Esophagus squamous epithelium (tissue), 5 donors: ENCODE measurements at places on chromosomes 11 and 22.

- no peak overlapping the region for H3K4me3 ChIP-seq
- H3K27ac ChIP-seq = no peak overlapping the region
- no peak for DNase-seq
These were observed 324.8 kb downstream of the MN1 start for GRCh38 chr22:27476729-27477128.

DNA sequence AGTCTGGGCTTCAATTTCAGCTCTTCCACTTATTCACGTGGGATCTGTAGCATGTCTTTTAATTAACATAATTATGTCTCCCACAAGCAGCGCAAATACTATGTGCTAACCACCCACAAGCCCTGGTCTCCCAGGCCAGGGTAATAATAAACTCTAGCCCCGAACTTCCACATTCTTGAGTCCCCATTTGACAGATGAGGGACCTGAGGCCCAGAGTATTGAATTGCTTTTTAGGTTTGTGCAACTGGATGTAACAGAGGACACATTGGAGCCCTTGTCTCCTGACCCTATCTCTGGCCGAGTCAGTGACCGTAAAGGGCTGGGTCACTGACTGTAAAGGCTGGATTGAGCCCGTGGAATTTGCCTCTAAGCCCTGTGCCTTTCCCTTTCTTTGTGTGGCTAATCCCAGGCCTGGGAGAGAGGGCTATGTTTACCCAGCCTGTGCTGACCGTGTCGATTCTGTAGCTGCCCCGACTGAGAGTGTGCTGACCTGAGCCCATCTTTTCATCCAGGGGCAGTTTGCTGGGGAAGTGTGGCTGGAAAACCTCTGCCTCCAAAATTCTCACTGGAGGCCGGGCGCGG lies 3.9 kb downstream of the CRYBB2 start:
- no peaks in the 10 kb centered on the region for H3K36me3 ChIP-seq
- H3K4me1 ChIP-seq = no peaks in the 10 kb centered on the region
- H3K27me3 ChIP-seq = no peaks in the 10 kb centered on the region
- DNase-seq = no peak
- no peak overlapping the region for H3K27ac ChIP-seq
- H3K4me3 ChIP-seq = no peak overlapping the region

GRCh38 chr11:132334769-132335280 lies 964.4 kb downstream of the NTM start:
- no peaks in the 10 kb centered on the region for H3K27me3 ChIP-seq
- no peaks in the 10 kb centered on the region for H3K36me3 ChIP-seq
- no peak overlapping the region for H3K27ac ChIP-seq
- no peak overlapping the region for H3K4me3 ChIP-seq
- no peaks in the 10 kb centered on the region for H3K4me1 ChIP-seq
- DNase-seq = no peak

GRCh38 chr11:118740892-118741291 lies 50.1 kb downstream of the DDX6 start:
- H3K4me3 ChIP-seq = no peak overlapping the region
- no peak overlapping the region for H3K27ac ChIP-seq
- no peaks in the 10 kb centered on the region for H3K4me1 ChIP-seq
- no peaks in the 10 kb centered on the region for H3K36me3 ChIP-seq
- no peaks in the 10 kb centered on the region for H3K27me3 ChIP-seq
- DNase-seq = no peak

GRCh38 chr11:45105984-45106375 lies 40.5 kb upstream of the PRDM11 start:
- no peaks in the 10 kb centered on the region for H3K36me3 ChIP-seq
- DNase-seq = no peak
- H3K4me3 ChIP-seq = no peak overlapping the region
- peaks cover 4% of the 10 kb centered on the region for H3K4me1 ChIP-seq
- H3K27ac ChIP-seq = no peak overlapping the region

- no peak for DNase-seq
- no peaks in the 10 kb centered on the region for H3K27me3 ChIP-seq
- peak overlapping the region; percentile 85 for H3K27ac ChIP-seq
- peaks cover 9% of the 10 kb centered on the region for H3K36me3 ChIP-seq
- peaks cover 39% of the 10 kb centered on the region for H3K4me1 ChIP-seq
These were observed 11.9 kb upstream of the SH3BP1 start for GRCh38 chr22:37627545-37627944.

DNA sequence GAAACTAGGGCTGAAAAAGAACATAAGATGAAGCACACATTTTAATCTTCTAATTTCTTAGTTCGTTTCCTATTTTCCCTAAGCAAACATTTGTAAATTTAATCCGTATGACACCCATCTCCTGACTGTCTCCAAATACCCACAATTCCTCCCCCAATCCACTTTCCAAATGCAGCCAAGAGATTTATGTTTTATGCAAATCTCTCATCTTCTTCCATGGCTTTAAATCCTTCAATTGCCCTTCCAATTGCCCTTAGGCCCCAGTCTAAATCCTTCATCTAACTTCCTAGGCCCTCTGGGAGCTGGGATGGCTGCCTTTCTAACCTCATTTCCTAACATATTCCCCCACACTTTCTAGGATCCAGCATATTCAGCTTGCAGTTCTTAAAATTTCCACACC lies 18.0 kb upstream of the POU2AF1 start:
- no peaks in the 10 kb centered on the region for H3K27me3 ChIP-seq
- no peak overlapping the region for H3K27ac ChIP-seq
- H3K4me1 ChIP-seq = no peaks in the 10 kb centered on the region
- no peak for DNase-seq

GRCh38 chr22:39453765-39454378 lies 2.9 kb upstream of the MGAT3 start:
- no peak overlapping the region for H3K4me3 ChIP-seq
- H3K36me3 ChIP-seq = no peaks in the 10 kb centered on the region
- no peak for DNase-seq
- H3K27me3 ChIP-seq = peaks cover 36% of the 10 kb centered on the region
- peak overlapping the region; percentile 7 for H3K27ac ChIP-seq

GRCh38 chr11:35507688-35508087 lies 17.7 kb downstream of the PAMR1 start:
- DNase-seq = no peak
- H3K4me3 ChIP-seq = no peak overlapping the region
- H3K27me3 ChIP-seq = peaks cover 15% of the 10 kb centered on the region
- H3K36me3 ChIP-seq = no peaks in the 10 kb centered on the region

DNA sequence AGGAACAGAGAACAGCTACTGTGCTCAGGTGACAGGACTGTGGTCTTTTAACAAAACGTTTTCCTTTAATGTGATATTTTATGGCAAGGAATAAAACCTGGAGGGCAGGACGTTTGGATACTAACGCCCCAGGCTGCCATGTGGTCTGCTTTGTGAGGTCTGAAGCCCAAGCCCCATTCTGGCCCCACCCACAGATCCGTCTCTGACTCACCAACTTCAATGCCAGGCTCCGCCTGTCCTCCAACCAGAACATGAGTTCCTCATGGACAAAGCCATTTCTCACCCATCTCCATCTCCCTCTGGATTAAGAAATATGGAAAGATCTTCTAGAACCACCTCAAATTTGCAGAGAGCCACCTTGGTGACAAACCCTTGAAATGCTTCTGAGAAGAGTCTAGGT lies 148.8 kb downstream of the CRYBB2 start:
- no peak overlapping the region for H3K27ac ChIP-seq
- no peaks in the 10 kb centered on the region for H3K27me3 ChIP-seq
- no peak overlapping the region for H3K4me3 ChIP-seq

GRCh38 chr11:69286374-69287371 lies 7.3 kb upstream of the MYEOV start:
- DNase-seq = no peak
- no peak overlapping the region for H3K4me3 ChIP-seq
- no peak overlapping the region for H3K27ac ChIP-seq
- H3K36me3 ChIP-seq = no peaks in the 10 kb centered on the region
- no peaks in the 10 kb centered on the region for H3K4me1 ChIP-seq
- H3K27me3 ChIP-seq = no peaks in the 10 kb centered on the region

GRCh38 chr11:16365581-16366228 lies 9.4 kb upstream of the SOX6 start:
- H3K27me3 ChIP-seq = no peaks in the 10 kb centered on the region
- no peak overlapping the region for H3K27ac ChIP-seq
- DNase-seq = no peak
- no peak overlapping the region for H3K4me3 ChIP-seq
- H3K36me3 ChIP-seq = no peaks in the 10 kb centered on the region
- H3K4me1 ChIP-seq = no peaks in the 10 kb centered on the region

- H3K27me3 ChIP-seq = no peaks in the 10 kb centered on the region
- H3K4me3 ChIP-seq = no peak overlapping the region
- no peak for DNase-seq
- no peaks in the 10 kb centered on the region for H3K4me1 ChIP-seq
- no peak overlapping the region for H3K27ac ChIP-seq
- H3K36me3 ChIP-seq = no peaks in the 10 kb centered on the region
These were observed 870.7 kb downstream of the TBC1D22A start for GRCh38 chr22:47633111-47633510.

- no peaks in the 10 kb centered on the region for H3K27me3 ChIP-seq
- no peak for DNase-seq
- H3K4me3 ChIP-seq = no peak overlapping the region
- no peak overlapping the region for H3K27ac ChIP-seq
These were observed 16.8 kb downstream of the CUL5 start for GRCh38 chr11:108025387-108026080.

DNA sequence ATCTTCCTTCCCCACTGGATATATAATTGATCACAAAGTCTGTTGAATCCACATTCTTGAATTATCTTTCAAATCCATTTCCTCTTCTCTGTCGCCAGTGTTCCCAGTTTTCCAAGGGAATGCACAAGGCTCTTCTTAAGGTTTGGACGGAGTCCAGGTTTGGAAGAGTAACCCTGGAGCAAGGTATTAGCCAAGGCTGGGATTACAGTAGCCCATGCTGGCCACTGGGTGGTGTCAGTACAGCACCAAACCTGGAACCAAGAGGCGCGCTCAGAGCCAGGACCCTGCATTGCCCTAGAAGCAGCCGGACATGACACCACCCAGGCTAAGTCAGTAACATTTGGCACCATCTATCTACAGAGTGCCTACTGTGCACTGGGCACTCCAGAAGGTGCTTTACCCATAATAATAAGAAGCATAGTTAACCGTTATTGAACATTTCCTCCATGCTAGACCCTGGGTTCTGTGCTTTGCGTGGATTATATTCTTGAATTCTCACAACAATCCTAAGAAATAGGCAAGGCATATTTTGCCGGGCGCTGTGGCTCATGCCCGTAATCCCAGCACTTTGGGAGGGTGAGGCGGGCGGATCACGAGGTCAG lies 48.0 kb upstream of the CLPB start:
- H3K4me1 ChIP-seq = peaks cover 7% of the 10 kb centered on the region
- H3K4me3 ChIP-seq = no peak overlapping the region
- H3K27ac ChIP-seq = no peak overlapping the region
- H3K27me3 ChIP-seq = no peaks in the 10 kb centered on the region
- DNase-seq = no peak

DNA sequence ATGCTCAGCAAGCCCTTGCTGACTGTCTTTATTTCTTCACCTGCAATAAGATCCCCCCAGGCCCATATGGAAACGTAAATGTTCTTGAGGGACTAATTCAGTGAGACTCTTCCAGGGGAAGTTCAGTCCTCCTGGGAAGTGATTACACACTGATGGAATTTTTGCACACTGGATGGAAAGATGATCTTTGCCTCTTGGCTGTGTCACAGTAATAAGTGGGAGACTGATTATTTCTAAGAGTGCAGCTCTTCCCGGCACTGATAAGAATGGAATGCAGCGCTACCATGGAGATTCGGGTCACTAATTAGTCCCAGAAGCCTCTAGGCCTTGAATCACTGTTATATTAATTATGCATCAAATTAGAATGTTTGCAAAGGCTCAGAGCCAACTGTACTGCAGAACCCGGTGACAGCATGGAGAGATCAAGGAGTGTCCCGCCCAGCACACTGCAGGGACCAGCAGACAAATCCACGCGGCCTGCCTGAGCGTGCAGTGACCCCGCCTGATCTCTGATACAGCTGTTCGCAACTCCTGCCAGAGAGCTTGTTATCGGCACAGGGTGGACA lies 178.3 kb downstream of the SNX19 start:
- no peaks in the 10 kb centered on the region for H3K4me1 ChIP-seq
- no peak for DNase-seq
- H3K36me3 ChIP-seq = no peaks in the 10 kb centered on the region
- no peak overlapping the region for H3K27ac ChIP-seq
- H3K4me3 ChIP-seq = no peak overlapping the region

DNA sequence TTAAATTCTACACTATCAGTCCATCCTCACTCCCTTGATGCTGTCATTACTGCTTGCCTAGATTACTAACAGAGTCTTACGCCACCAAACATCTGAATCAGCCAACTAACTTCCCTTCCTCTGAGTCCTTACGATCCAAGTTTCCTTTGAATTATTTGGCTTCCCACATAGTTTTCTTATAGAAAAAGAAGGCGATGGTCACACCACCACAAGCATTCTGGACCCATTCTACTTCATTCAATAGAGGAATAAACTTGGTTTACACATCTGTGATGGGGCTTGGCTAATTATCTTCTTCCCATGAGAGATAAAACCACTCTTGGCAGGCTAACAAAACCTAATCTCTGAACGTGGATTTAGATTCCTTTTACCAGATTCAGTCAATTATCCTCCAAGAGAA lies 35.0 kb downstream of the INTS4 start:
- H3K4me3 ChIP-seq = no peak overlapping the region
- H3K36me3 ChIP-seq = no peaks in the 10 kb centered on the region
- H3K4me1 ChIP-seq = no peaks in the 10 kb centered on the region

GRCh38 chr11:65616575-65617001 lies 1.0 kb downstream of the PCNX3 start:
- H3K4me1 ChIP-seq = peaks cover 51% of the 10 kb centered on the region
- H3K27me3 ChIP-seq = no peaks in the 10 kb centered on the region
- H3K4me3 ChIP-seq = peak overlapping the region; percentile 95
- no peak for DNase-seq
- peak overlapping the region; percentile 96 for H3K27ac ChIP-seq
- H3K36me3 ChIP-seq = peaks cover 62% of the 10 kb centered on the region

DNA sequence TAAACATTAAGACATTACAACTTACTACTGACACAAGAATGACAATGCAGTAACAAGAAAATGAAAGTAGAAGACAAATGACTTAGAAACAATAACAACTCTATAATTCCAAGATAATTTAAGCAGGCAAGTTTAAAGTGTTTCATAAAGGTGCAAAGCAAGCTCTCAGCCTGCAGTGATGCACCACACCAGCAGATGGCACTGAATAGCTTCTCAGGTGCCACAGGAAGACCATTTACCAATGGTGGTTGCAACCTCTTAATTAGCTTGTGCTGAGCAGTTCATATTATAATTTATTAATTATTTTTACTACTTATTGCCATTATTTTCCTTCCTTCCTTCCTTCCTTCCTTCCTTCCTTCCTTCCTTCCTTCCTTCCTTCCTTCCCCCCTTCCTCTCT lies 60.6 kb downstream of the NXPE2 start:
- H3K27ac ChIP-seq = no peak overlapping the region
- no peaks in the 10 kb centered on the region for H3K36me3 ChIP-seq
- H3K4me3 ChIP-seq = no peak overlapping the region
- no peak for DNase-seq
- no peaks in the 10 kb centered on the region for H3K4me1 ChIP-seq
- H3K27me3 ChIP-seq = no peaks in the 10 kb centered on the region

DNA sequence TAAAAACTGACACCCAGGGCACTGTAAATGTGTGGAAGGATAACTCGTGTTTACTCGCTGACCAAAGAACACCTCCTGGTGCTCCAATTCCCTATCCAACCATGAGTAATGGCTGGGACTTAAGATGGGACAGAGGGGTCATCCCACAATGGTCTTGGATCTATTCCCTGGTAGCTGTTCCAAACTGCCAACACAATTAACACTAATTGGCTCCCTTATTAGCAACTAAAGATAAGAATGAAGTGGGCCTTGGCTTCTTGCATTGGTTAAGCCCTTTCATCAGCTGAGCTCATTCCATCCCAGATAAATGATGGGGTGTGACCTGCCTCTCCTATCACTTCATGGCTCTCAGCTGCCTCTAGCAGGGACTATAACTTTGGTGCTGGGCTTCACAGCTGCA lies 1.5 kb upstream of the SIK3 start:
- H3K27me3 ChIP-seq = no peaks in the 10 kb centered on the region
- no peaks in the 10 kb centered on the region for H3K36me3 ChIP-seq
- DNase-seq = no peak
